ENCODE measurements at places on chromosomes 7 and 10.

DNA sequence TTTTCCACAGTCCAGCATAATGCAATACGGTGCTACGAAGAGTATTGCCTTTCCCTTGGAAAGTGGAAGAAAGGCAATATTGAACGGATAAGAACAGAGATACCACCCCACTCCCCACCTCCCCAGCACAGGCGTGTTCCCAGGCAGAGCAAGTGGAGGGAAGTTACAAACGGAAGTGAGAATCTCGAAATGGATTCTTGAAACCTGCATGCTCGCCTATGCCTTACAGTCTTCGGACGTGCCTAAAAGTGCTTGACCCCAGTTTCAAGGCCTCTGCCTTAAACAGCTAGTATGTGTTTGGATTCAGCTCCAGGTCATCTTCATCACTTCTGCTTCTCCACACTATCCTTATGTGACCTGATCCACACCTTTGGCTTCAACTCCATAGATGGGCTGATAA lies 35.0 kb upstream of the USP6NL start:
- H3K4me3 ChIP-seq, result no peak overlapping the region
- H3K27ac ChIP-seq, result no peak overlapping the region
- H3K36me3 ChIP-seq, result no peaks in the 10 kb centered on the region
- ATAC-seq, result no peak

- H3K36me3 ChIP-seq, result peaks cover 1% of the 10 kb centered on the region
- no peak for ATAC-seq
- H3K4me1 ChIP-seq, result peaks cover 12% of the 10 kb centered on the region
- no peak overlapping the region for H3K4me3 ChIP-seq
- no peak overlapping the region for H3K27ac ChIP-seq
- H3K27me3 ChIP-seq, result no peaks in the 10 kb centered on the region
Observed at GRCh38 chr7:77335581-77335980, 80.6 kb downstream of the GSAP start.

- no peaks in the 10 kb centered on the region for H3K4me1 ChIP-seq
- H3K27me3 ChIP-seq, result peaks cover 14% of the 10 kb centered on the region
- no peak overlapping the region for H3K4me3 ChIP-seq
- ATAC-seq, result no peak
- H3K36me3 ChIP-seq, result no peaks in the 10 kb centered on the region
Observed at GRCh38 chr7:123863461-123863860, 18.5 kb downstream of the HYAL4 start.

GRCh38 chr10:72255977-72256729 lies 17.6 kb upstream of the DDIT4 start:
- peak overlapping the region; percentile 80 for H3K4me3 ChIP-seq
- H3K4me1 ChIP-seq, result peaks cover 55% of the 10 kb centered on the region
- H3K36me3 ChIP-seq, result peaks cover 13% of the 10 kb centered on the region
- peak overlapping the region; percentile 78 for H3K27ac ChIP-seq

- H3K27me3 ChIP-seq, result no peaks in the 10 kb centered on the region
- H3K4me1 ChIP-seq, result no peaks in the 10 kb centered on the region
- ATAC-seq, result no peak
- H3K4me3 ChIP-seq, result no peak overlapping the region
Observed at GRCh38 chr7:146654048-146654447, 537.4 kb downstream of the CNTNAP2 start.

DNA sequence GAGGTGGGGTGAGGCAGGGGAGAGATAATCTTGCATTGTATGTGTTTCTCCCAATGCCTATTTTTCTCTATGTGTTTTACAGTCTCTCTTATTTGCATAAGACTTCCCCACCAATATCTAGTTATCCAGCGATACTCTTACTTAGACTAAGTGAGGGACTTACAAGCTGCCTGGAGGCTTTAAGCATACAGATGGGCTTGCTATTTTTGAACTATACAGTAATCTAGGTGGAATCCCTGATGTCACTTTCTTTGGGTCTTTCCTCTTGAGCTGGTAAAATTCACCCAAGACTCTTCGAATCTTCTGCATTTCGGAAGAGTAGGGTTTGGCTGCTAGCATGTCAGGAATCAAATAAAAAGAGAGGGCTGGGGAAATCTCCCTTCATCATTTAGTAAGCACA lies 76.6 kb downstream of the NDUFB2 start:
- H3K4me3 ChIP-seq, result no peak overlapping the region
- H3K4me1 ChIP-seq, result no peaks in the 10 kb centered on the region
- ATAC-seq, result no peak
- no peak overlapping the region for H3K27ac ChIP-seq

- no peaks in the 10 kb centered on the region for H3K36me3 ChIP-seq
- no peak overlapping the region for H3K4me3 ChIP-seq
- no peak overlapping the region for H3K27ac ChIP-seq
- H3K27me3 ChIP-seq, result peaks cover 16% of the 10 kb centered on the region
- ATAC-seq, result no peak
Observed at GRCh38 chr10:114908896-114909295, 29.1 kb upstream of the TRUB1 start.

DNA sequence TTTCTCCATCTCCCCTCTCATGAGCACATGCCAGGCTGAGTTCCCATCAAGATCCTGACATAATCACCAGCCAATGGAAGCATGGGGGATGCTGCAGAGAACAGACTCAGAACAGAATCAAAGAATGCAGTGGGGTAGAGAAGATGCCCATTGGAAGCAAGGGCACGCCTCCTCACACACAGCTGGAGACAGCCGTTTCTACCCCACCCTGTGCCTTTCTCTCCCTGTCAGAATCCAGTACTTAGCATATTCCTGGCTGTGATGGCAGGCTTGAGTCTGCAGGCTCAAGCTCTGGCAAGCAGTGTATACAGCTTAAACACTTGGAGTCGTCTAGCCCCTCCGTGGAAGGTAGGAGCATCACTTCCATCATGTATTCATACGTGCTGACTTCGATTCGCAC lies 867.9 kb downstream of the NRG3 start:
- no peaks in the 10 kb centered on the region for H3K27me3 ChIP-seq
- no peaks in the 10 kb centered on the region for H3K4me1 ChIP-seq
- ATAC-seq, result no peak
- no peak overlapping the region for H3K27ac ChIP-seq

DNA sequence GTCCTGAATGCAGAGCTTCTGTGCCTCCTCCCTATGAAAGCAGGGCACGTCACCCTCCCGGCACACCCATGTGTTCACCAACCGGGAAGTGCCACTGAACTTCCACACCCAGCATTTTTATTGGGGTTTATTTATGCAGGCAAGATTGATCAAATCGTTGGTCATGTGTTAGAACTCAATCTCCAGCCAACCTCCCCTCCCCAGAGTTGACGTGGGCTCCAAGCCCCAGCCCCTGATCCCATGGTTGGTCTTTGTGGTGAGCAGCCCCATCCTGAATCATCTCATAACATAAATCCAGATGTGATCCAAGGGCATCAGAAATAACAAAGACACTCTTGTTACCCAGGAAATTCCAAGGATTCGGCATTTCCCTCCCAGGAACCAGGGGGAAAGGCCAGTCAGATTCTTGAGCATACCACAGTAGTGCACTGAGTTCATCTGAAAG lies 151.2 kb downstream of the TPST1 start:
- no peak for ATAC-seq
- no peaks in the 10 kb centered on the region for H3K36me3 ChIP-seq
- H3K27me3 ChIP-seq, result peaks cover 6% of the 10 kb centered on the region
- no peak overlapping the region for H3K27ac ChIP-seq
- no peaks in the 10 kb centered on the region for H3K4me1 ChIP-seq
- H3K4me3 ChIP-seq, result no peak overlapping the region

GRCh38 chr7:23544913-23545354 lies 13.2 kb upstream of the TRA2A start:
- H3K36me3 ChIP-seq, result no peaks in the 10 kb centered on the region
- ATAC-seq, result no peak

GRCh38 chr10:93178226-93178625 lies 104.5 kb downstream of the CYP26A1 start:
- H3K36me3 ChIP-seq, result no peaks in the 10 kb centered on the region
- H3K27ac ChIP-seq, result no peak overlapping the region
- H3K4me1 ChIP-seq, result no peaks in the 10 kb centered on the region
- peaks cover 4% of the 10 kb centered on the region for H3K27me3 ChIP-seq
- no peak for ATAC-seq

- no peak overlapping the region for H3K27ac ChIP-seq
- H3K4me1 ChIP-seq, result peaks cover 6% of the 10 kb centered on the region
- no peaks in the 10 kb centered on the region for H3K36me3 ChIP-seq
- no peak overlapping the region for H3K4me3 ChIP-seq
Observed at GRCh38 chr7:69808391-69808790, 210.1 kb downstream of the AUTS2 start.

- no peaks in the 10 kb centered on the region for H3K36me3 ChIP-seq
- H3K27ac ChIP-seq, result no peak overlapping the region
- no peaks in the 10 kb centered on the region for H3K4me1 ChIP-seq
Observed at GRCh38 chr10:57898231-57898630, 369.5 kb downstream of the IPMK start.

Measured in activated T-helper 17 cell treated with anti-CD3 and anti-CD28 coated beads, Interleukin-2, amount 50 U/mL, for 72 hours (primary cell).